ENCODE measurements at places on chromosomes 7 and 10.
A peak's percentile ranks its signal among the peaks of the same experiment; 100 is the strongest.

DNA sequence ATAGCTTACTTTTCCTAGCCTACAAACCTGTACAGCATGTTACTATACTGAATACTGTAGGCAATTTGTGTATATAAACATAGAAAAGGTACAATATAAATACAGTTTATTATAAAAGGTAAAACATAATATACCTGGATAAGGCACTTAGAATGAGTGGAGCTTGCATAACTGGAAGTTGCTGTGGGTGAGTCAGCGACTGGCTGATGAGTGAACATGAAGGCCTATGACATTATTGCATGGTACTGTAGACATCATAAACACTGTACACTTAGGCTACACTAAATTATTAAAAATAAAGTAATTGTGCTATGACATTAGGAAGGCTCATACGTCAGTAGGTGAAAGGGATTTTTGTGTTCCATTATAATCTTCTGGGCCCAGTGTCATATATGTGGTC lies 228.8 kb downstream of the HDAC9 start:
- peak; percentile 37 for DNase-seq

GRCh38 chr10:29702273-29703164 lies 67.7 kb upstream of the SVIL start:
- DNase-seq: no peak

- DNase-seq: no peak
Measured at GRCh38 chr10:11489591-11489990, 121.9 kb downstream of the USP6NL start.

DNA sequence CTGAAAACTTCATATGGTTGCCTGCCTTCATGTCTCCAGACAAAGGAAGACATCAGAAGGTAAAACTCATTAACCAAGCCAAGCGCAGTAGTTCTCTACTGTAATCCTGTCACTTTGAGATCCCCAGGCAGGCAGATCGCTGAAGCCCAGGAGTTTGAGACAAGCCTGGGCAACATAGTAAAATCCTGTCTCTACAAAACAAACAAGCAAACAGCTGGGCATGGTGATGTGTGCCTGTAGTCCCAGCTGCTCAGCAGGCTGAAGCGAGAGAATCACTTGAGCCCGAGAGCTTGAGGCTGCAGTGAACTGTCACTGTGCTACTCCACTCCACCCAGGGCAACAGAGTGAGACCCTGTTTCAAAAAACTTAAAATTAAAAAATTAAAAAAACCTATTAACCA lies 467.4 kb upstream of the SORCS1 start:
- no peak for DNase-seq

GRCh38 chr10:5416981-5417380 lies 4.6 kb downstream of the NET1 start:
- no peak for DNase-seq

- DNase-seq: peak; percentile 67
Measured at GRCh38 chr7:150778738-150779301, 21.3 kb downstream of the TMEM176B start.

DNA sequence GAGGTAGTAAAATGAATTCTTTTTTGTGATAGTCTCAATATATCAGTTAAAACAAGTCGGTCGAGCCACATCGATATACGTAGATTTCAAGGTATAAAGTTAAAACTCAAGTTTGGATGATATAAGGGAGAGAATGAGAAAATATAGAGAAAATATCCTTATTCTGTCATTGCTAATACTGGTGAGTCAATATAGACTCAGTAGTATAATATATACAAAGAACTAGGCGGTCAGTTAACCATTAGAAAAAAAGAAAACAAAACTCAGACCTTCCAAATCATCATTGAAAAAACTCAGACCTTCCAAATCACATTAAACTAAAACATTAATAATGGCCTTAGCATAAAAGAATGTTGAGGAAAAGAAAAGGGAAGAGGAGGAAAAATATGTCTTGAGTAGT lies 817.1 kb upstream of the IGFBP3 start:
- DNase-seq: peak; percentile 67

- no peak for DNase-seq
Measured at GRCh38 chr10:104066945-104067344, 18.7 kb downstream of the COL17A1 start.

DNA sequence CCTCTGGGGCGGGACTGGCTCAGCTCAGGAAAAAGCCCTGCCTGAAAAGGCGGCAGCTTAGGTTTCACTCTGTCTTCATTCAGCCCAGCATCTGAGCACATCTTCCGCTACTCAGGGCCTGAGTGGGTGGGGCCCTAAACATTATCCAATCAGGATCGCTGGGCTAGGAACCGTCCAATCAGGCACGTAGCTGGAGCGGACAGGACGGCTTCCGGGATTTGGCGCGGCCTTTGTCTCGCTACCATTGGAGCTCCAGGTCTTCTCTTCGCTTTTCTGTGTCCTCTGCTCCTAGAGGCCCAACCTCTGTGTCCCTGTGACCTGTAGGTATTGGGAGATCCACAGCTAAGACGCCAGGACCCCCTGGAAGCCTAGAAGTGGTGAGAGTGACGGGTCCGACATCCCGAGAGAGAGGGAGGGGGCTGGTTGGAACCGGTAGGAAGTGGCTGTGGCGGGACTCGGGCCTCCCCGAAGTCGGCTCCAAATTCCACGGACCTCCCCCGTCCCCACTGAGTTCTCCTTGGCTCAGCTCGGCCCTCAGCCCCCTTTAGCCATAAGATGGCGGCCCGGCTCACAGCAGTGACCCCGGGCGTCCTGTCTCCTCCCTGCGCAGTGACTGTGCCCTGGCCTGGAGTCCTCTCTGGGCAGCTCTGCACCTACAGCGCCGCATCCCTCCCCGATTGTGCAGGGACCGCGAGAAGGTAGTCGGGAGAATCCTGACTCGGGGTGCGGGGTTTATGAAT lies 99.1 kb downstream of the ZNF680 start:
- DNase-seq: peak; percentile 59

GRCh38 chr7:151428378-151429236 lies 11.3 kb downstream of the CRYGN start:
- no peak for DNase-seq

DNA sequence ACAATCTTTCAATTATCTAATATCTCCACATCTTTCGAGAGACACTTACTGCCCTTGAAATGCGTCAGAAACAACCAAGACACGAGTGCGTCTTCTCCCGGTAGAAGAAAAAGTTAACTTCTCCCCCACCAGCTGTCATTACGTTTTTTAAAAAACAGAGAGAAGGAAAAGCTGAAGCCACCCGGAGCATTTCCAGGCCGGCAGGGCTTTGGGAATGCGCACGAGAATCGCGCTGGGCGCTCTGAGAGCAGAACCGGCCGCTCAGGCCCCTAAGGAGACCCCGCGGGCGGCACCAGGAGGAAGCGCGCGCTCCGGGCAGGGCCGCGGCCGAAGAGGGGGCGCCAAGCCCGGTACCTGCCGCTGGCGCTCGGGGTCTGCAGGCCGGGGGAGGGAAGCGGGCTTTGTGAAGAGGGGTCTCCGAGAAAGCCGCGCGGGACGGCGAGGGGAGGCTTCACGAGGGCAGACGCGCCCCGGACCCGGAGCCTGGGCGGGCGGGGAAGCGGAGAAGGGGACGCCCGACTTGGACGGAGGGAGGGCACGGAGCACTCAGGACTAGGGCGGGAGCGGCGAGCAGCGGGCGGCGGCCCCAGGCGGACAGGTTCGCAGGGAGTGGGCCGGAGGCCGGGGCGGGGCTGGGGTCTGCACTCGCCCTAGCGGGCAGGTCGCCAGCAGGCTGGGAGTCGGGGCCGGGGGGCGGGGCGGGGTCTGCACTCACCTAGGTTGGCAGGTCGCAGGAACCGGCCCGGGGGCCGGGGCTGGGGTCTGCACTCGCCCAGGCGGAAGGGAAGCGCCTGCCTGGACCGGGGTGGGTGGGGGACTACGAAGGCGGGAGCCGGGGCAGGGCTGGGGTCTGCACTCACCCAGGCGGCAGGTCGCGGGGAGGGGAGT lies 932 bp downstream of the ESYT2 start:
- peak; percentile 45 for DNase-seq

DNA sequence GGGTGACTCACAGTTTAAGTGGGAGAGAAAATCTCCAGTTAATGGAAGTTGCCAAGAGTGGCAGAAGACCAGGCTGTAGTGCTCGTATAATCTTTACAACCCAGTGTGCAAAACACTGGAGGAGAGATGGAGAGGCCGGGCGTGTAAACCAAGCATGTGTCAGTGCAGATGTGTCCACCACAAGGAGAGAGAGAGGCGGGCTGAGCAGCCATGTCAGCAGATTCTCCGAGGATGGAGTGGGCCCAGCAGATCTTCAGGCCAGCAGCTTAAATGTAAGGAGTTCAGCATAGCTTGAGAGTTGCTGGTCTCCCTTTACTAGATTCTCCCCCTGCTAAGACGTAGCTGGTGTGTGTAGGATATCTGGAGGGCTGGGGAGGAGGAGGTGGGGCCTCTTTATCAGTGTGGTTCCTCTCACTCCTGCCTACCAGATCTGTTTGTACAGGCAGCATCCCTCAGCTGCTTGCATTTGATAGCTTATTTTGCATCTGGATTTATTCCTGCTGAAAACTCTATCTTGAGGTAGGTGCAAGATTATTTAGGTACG lies 13.7 kb downstream of the BPGM start:
- peak; percentile 22 for DNase-seq

DNA sequence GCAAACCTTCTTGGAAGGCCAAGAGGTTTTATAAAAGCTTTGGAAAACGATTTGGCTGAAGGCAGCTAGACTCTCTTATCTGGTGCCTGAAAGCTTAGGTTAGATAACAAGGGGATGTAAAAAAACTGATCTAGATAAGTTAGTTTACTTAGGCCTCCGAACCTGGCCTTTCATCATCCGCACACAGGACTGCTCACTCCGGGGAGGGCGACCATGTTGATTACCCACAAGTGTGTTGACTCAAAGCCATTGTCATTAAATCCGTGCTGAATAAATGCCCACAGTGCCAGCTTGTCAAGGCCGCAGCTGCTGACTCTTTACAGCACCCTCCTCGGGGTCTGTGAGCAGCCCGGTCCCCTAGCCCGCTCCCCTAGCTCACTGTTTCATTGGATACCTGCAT lies 112.3 kb downstream of the ZFAND4 start:
- no peak for DNase-seq

- DNase-seq: no peak
Measured at GRCh38 chr7:12539681-12540080, 30.8 kb upstream of the SCIN start.

DNA sequence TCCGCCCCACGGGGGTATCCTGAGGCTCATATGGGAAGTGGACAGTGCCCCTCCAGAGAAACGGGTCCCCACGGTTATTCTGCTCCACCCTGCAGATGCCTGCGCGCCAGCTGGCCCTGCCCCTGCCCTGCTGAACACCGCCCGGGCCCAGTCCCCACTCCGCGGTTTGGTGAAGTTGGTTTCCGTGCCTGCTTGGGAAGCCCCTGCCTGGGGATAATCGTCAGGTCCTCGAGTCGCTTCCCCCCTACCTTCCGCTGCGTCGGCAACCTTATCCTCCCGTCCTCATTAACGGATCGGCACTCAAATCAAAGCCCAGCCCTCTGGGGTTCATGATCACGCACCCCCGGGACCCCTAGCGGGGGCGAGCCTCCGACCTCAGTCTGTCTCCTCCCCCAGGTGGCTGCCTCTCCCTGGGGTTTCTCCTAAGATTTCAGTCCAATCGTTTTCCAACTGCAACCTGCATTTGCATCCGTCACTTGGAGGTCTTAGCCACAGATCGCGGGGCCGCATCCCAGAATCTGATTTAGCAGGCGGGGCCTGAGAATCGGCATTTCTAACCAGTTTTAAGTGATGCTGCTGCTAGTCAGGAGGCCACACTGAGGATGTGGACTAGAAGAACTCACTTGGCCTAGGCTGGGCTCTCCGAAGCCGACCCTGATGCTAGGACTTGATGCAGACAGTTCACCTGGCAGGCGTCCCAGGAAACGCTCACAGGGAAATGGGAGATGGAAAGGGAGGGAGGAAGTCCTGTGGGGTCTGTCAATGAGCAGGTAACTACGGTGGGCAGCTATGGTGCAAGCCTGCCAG lies 27.6 kb downstream of the WDR86 start:
- no peak for DNase-seq

GRCh38 chr7:4762121-4763055 lies 13.0 kb upstream of the AP5Z1 start:
- no peak for DNase-seq

DNA sequence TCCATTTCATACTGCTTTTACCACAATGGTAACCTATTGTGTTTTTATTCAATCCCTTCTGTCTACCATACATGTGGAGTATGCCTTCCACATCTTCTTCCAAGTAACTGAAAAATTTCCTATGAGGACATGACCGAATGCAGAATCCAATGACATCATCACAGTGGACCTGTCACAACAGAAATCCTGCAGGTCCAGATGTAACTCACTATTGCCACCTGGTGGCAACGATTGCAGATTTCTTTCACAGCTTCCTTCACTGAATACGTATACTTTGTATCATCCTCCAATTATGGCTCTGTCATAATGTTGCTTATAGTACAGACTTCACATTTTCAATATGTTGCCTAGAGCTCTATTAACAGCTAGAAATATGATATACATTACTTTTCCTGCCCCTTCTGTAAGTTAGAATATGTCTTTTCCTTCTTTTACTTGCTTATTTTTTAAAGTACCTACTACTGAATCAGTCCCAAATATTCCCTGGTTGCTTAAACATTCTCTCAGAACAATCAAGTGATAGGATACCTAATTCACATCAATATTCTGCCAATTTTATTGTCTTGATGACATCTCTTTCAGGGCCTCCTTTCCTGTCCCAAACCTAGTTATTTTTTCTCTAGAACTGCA lies 45.4 kb downstream of the SLC13A1 start:
- peak; percentile 58 for DNase-seq

GRCh38 chr10:29829776-29830175 lies 195.0 kb upstream of the SVIL start:
- no peak for DNase-seq

DNA sequence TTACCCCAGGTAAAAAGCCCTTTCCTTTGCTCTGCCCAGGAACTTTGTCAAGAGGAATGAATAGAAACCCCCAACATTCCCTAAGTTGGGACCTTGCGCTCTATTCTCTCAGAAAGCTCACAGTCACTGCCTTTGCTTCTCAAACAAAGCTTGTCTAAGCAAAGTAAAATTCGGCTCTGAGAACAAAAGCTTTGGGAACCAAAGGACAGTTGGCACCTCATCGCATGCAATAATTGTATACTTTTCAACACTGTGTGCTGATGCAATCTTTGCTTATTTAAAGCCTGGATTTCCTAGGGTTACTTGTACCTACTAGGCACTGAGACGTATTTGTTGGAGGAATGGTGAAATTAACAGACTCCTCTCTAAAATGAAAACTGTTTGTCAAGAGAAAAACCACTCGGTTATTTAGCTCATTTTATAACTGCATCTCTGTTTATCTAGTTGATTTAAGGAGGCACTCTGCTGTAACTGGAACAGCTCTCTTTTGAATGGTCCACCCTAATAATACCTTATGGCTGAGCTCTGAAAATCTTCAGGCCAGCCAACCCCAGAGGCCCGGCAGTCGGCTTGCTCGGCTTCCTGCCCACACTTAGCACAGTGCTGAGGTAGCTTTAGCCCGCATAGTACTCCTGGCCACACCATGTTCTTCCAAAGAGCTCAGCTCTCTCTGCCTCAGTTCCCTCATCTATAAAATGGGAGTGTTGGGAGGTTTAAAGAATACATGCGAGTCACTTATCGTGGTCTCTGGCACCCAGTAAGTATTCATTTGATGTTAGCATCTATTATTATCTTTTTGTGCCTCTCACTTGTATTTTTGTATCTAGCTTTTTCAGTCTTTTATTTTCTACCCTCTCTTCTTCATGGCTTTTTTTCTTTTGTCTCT lies 80.2 kb upstream of the PRR15 start:
- DNase-seq: no peak

- DNase-seq: no peak
Measured at GRCh38 chr10:489330-489729, 200.1 kb downstream of the DIP2C start.
